Stimulated activated CD4-positive, alpha-beta T cell treated with anti-CD3 and anti-CD28 coated beads, TNF-alpha, amount 100 ng/mL, for 1 hour (primary cell): ENCODE measurements at places on chromosomes 3 and 15.

GRCh38 chr3:194521510-194522260, 34.9 kb upstream of the ATP13A3 start:
- no peak for DNase-seq

- DNase-seq = no peak
Measured at GRCh38 chr3:186821429-186822387, 15.4 kb upstream of the RFC4 start.

- no peak for DNase-seq
Measured at GRCh38 chr3:172070802-172071201, 31.4 kb downstream of the FNDC3B start.

GRCh38 chr3:185152410-185153170, at the start of gene C3orf70:
Gene C3orf70 (minus strand): TSS chr3:185153060. CDS start chr3:185152823, 237 bp downstream.
- DNase-seq = no peak

DNA sequence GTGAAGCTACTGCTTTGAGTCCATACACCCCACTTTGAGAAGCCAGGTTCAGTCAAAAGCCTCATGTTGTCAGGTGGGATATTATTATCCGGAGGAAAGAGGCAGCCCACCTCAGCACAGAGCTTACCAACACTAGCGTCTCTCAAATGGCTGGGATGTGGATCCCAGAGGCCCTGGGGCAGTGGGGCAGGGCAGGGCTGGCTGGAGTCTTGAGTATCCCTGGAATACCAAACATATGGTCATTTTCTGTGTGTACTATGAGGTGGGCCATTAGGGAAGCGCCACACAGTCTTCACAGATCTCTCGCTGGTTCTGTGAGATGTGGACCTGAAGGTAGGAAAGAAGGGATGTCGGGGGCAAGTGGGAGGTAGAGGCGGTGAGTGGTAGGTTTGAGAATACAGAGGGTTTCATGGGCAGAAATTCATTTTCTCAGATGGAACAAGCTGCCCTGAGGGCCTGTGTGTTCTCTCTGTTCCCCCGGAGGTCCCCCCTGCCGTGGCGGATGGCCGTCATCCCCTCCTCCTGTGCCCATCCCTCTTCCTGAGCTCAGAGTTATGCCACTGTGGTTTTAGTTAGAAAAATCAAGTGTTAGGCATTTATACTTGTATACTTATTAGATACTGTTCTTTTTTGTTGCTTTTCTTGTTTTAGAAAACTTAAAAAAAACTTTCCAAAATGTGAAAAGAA, 66.4 kb downstream of the USP13 start:
- no peak for DNase-seq

GRCh38 chr3:30538791-30539190, 67.6 kb upstream of the TGFBR2 start:
- no peak for DNase-seq

DNA sequence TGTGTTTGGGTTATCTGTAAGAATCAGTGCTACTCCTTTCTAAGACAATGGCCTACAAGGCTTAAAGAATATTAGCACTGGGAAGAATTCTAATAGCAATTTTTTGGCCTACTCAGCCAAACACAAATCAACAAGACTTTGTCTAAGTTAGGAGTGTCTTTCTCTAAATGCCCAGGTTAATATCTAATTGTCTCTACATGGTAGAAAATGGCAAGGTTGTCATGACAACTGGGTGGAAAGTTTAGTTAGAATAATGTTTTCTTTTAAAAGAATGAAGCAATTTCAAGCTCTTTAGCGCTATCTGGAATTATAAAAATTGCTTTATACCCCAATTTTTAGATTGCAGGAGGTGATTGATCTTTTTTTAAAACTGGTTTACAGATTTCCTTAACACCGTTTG, 396.8 kb downstream of the TUSC7 start:
- no peak for DNase-seq

- no peak for DNase-seq
Measured at GRCh38 chr3:171072432-171072831, 45.9 kb upstream of the SLC2A2 start.
